Lower leg skin (tissue), 4 donors: ENCODE measurements at places on chromosomes 12 and 14. TPM values are rescaled to one million over a fixed set of nuclear protein-coding genes. Genes with fewer than 3 reads are reported as not detected.

The TPH2 gene
- not detected for total RNA-seq

The KIF26A gene
- 3.9 TPM for total RNA-seq

The KRT4 gene
- total RNA-seq: not detected

The LBHD2 gene
- total RNA-seq: not detected

The NXPH4 gene
- total RNA-seq: 18.4 TPM

The KCNMB4 gene
- total RNA-seq: 3.2 TPM

The KRT83 gene
- 2.1 TPM for total RNA-seq

The PKP2 gene
- 7.5 TPM for total RNA-seq

The NRIP2 gene
- total RNA-seq: 0.42 TPM

The CLEC4C gene
- not detected for total RNA-seq

The CLEC4E gene
- total RNA-seq: 0.78 TPM

The P2RX2 gene
- not detected for total RNA-seq

The TAS2R9 gene
- total RNA-seq: not detected

The GALNT4 gene
- 2.4 TPM for total RNA-seq

The IL22 gene
- total RNA-seq: not detected
